ENCODE measurements at places on chromosomes 5 and 9. TPM values are rescaled to one million over a fixed set of nuclear protein-coding genes. Genes with fewer than 3 reads are reported as not detected.
A peak's percentile ranks its signal among the peaks of the same experiment; 100 is the strongest.

GRCh38 chr5:138686668-138687067, 66.6 kb upstream of the CTNNA1 start:
- no peak overlapping the region for H3K27ac ChIP-seq
- H3K36me3 ChIP-seq = no peaks in the 10 kb centered on the region
- H3K4me1 ChIP-seq = no peaks in the 10 kb centered on the region

DNA sequence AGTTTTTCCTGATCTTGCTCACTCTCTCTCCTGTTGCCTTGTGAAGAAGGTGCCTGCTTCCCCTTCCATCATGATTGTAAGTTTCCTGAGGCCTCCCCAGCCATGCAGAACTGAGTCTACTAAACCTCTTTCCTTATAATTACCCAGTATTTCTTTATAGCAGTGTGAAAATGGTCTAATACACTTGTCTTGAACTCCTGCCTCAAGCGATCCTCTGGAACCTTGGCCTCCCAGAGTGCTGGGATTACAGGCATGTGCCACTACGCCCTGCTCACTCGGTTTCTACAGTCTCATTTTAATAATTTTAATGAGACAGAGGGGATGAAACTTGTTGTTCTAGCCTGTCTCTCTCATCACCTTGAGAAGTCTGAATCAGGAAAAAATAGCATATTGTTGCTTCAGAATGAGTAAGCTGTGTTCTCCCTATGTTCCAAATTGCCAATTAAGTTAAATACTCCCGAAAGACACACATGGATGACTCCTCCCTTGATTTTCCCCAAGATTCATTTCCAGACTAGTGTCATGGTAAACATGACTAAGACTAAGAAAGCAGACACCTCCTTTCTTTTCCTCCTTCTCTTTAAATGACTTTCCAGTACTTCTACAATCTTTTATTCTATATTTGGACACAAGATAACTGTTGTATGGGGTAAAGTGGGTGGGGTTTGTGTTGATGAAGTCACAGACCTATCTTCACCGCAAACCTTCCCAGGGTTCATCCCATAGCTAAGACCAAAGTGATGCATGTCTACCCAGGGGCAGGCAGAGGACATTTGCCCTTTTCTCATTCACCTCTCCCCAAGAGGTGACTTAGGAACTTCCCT, 7.8 kb upstream of the DNAJC18 start:
- no peaks in the 10 kb centered on the region for H3K27me3 ChIP-seq
- no peak overlapping the region for H3K4me3 ChIP-seq
- H3K4me1 ChIP-seq = peaks cover 46% of the 10 kb centered on the region
- peak; percentile 84 for DNase-seq
- no peaks in the 10 kb centered on the region for H3K36me3 ChIP-seq

DNA sequence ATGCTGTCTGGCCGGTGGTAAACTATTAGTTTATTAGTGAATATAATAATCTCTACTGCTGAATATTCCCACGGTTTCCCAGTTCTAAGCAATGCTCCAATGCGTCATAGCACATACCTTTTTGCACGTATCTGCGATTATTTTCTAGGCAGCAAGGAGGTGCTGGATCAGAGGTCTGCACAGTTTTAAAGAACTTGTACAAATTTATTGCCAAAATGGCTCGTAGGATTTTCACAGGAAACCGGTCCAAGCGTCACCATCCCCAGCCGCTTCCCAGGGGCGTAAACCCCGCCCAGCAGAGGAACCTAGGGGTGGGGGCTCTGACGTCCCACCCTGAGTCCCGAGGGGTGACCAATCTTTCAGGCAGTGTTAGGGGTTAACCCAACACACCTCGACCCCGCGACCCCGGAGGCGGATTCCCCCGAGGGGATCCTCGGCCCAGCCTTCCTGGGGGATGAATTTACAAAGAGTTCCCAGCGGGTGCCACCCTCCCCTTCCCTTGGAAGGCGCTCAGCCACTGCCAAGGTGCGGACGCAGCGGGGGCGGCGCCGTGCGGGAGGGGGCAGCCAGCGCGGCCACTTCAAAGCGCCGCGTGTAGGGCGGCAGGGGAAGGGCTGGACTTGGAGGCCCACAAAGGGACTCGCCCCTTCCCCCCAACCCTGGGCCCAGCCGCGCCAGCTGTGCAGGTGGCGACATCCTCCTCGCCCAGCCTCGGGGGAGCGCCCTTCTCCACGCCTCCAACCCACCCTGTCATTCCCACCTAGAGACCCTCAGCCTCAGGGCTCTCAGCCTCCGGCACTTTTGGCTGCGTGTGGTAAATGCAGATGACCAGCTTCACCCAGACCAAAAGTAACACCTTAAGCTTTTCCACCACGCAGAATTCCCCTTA, 43.5 kb upstream of the TCF7 start:
- peak; percentile 49 for DNase-seq
- H3K36me3 ChIP-seq = no peaks in the 10 kb centered on the region
- H3K4me3 ChIP-seq = peak overlapping the region; percentile 72
- no peak overlapping the region for H3K27ac ChIP-seq
- no peaks in the 10 kb centered on the region for H3K27me3 ChIP-seq

GRCh38 chr5:119343052-119343451, 12.8 kb upstream of the TNFAIP8 start:
- H3K27me3 ChIP-seq = no peaks in the 10 kb centered on the region
- H3K4me1 ChIP-seq = peaks cover 6% of the 10 kb centered on the region
- no peaks in the 10 kb centered on the region for H3K36me3 ChIP-seq
- H3K27ac ChIP-seq = no peak overlapping the region
- no peak for DNase-seq

DNA sequence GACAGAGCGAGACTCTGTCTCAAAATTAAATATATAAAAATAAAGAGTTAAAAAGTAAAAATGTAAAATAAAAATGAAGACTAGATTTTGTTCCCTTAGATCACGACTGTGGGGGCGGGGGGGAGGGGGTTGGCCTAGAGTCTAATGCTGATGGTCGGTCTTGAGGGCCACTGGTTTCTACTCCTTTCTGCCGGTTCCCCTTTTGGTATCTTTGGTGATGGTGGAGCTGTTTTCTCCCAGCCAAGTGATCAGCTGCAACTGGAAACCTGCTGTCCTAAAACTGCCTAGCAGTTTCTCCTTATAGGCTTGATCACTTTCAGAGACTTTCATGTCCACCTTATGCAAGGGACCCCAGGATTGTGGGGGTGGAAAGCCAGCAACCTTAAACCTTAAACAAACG, 1.1 kb downstream of the SRD5A1 start:
- H3K4me1 ChIP-seq = peaks cover 15% of the 10 kb centered on the region
- H3K27ac ChIP-seq = no peak overlapping the region
- H3K36me3 ChIP-seq = 0 out of 2 replicates have a peak, but pooled peaks cover 2% of the 10 kb centered on the region
- peak; percentile 43 for DNase-seq
- H3K4me3 ChIP-seq = peak overlapping the region; percentile 82

DNA sequence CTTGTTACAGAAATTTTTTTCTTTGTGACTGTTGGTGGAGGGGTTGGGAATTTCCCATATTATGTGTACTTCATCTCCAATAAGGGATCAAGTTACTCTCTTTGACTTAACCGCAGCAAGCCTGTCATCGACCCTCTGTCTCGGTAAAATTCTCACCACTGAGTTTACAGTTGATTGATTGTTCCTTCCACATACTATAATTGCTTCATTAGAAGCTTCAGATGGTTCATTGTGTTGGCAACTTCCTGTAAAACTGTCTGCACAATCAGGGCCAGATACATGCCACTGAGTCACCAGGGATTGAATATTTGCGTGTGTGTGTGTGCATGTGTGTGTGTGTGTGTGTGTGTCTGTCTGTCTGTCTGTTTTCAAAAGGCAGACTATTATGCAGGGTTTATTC, 176.6 kb downstream of the ZNF462 start:
- no peak overlapping the region for H3K27ac ChIP-seq
- peaks cover 32% of the 10 kb centered on the region for H3K27me3 ChIP-seq
- peak; percentile 51 for DNase-seq
- H3K4me3 ChIP-seq = no peak overlapping the region
- H3K4me1 ChIP-seq = no peaks in the 10 kb centered on the region
- H3K36me3 ChIP-seq = no peaks in the 10 kb centered on the region

DNA sequence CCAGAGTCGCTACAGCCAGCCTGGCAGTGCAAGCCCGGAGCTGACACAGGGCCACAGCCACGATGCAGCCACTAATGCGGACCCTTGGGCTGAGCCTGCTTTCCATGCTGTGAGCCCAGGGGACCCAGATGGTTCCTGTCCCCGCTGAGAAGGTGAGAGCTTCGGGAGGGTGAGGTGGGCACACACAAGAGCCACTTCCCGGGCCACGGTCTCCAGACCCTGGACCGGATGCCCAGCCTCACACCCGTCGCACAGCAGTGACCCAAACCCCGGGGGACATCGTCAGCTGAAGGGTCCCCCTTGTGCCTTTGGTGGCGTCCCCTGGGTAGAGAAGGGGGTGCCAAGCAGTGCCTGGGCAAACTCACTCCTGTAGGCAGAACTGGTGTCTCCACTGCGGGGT, 13.4 kb downstream of the PAEP start:
- H3K27ac ChIP-seq = no peak overlapping the region
- no peak overlapping the region for H3K4me3 ChIP-seq
- DNase-seq = no peak

- peaks cover 56% of the 10 kb centered on the region for H3K36me3 ChIP-seq
- peak overlapping the region; percentile 88 for H3K4me3 ChIP-seq
- peak; percentile 93 for DNase-seq
These were observed 3.9 kb downstream of the STC2 start for GRCh38 chr5:173324115-173325001.

DNA sequence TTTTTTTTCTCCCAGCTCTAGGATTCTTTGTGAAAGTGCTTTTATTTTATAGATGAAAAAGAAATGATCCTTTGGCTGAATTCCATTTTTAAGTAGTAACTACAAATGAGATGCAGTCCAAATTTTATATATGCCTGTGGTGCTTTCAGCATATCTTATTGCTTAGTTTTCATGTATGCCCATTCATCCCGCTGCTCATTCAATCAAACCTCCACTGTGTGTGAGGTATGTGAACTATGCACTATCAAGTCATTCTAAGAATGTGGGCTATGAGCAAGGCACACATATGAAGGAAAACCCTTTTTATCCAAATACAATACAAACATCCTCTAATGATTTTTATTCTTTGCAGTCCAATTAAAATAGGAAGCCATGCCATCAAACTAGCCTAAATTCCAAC, 1069.1 kb upstream of the DMAC1 start:
- DNase-seq = no peak
- H3K27ac ChIP-seq = no peak overlapping the region
- H3K27me3 ChIP-seq = no peaks in the 10 kb centered on the region
- H3K4me3 ChIP-seq = no peak overlapping the region
- H3K36me3 ChIP-seq = no peaks in the 10 kb centered on the region
- H3K4me1 ChIP-seq = no peaks in the 10 kb centered on the region

- H3K36me3 ChIP-seq = no peaks in the 10 kb centered on the region
- H3K4me1 ChIP-seq = peaks cover 24% of the 10 kb centered on the region
- DNase-seq = no peak
- no peak overlapping the region for H3K4me3 ChIP-seq
- no peak overlapping the region for H3K27ac ChIP-seq
These were observed 85.4 kb downstream of the ADAMTS2 start for GRCh38 chr5:179259731-179260323.

- no peaks in the 10 kb centered on the region for H3K27me3 ChIP-seq
- H3K27ac ChIP-seq = peak overlapping the region; percentile 99
- H3K4me3 ChIP-seq = peak overlapping the region; percentile 92
- H3K36me3 ChIP-seq = no peaks in the 10 kb centered on the region
- H3K4me1 ChIP-seq = peaks cover 42% of the 10 kb centered on the region
These were observed 1.9 kb downstream of the GPBP1 start for GRCh38 chr5:57175551-57176309.

DNA sequence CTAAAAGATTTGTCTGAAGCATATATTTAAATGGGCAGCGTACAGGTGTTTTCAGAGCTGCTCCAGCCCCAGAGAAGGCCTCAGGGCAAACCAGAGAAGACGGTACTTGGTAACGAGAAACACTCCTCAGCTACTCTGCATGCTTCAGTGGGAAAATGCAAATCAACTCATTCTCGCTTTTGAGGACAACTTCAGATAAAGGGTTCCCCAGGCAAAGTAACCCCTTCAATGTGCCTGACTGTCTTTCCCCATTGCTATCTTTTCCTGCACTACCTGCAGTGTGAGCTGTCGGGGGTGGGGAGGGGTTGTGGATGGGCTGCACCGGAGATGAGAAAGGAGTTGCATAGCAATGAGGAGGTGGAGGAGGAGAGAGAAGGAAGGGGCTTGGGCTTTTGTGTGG, 339.7 kb upstream of the CLINT1 start:
- no peaks in the 10 kb centered on the region for H3K4me1 ChIP-seq
- H3K27ac ChIP-seq = no peak overlapping the region
- H3K27me3 ChIP-seq = no peaks in the 10 kb centered on the region
- no peak overlapping the region for H3K4me3 ChIP-seq
- DNase-seq = no peak

DNA sequence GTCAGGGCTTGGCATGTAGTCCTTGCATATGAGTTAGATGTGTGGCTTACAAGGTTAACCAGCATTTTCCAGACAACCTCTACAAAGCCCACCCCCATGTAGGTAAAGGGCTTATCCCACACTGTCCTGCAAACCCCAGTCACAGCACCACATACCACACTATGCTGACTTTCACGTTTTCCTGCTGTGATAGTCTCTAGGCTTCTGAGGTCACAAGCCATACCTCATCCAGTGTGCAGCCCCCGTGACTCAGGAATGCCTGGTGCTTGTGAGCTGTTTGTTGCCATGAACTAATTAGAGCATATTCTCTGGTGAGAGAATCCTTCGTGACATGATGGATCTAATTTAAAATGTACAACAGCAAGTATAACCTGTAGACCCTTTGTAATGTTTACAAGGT, 50.8 kb downstream of the ERAP1 start:
- no peaks in the 10 kb centered on the region for H3K27me3 ChIP-seq
- no peak overlapping the region for H3K4me3 ChIP-seq
- peaks cover 80% of the 10 kb centered on the region for H3K36me3 ChIP-seq
- H3K27ac ChIP-seq = no peak overlapping the region
- no peaks in the 10 kb centered on the region for H3K4me1 ChIP-seq

GRCh38 chr5:65926276-65926783, at the start of gene ERBIN:
Gene ERBIN, plus strand, starts transcription at chr5:65926575. Its CDS starts 66,144 bp downstream, at chr5:65992719.
- H3K27ac ChIP-seq = peak within 1 kb of the TSS; percentile 98
- H3K4me1 ChIP-seq = peaks cover 24% of the 10 kb centered on the region
- H3K27me3 ChIP-seq = no peaks in the 10 kb centered on the region
- peak; percentile 87 for DNase-seq
- H3K36me3 ChIP-seq = peaks cover 17% of the 10 kb centered on the region

DNA sequence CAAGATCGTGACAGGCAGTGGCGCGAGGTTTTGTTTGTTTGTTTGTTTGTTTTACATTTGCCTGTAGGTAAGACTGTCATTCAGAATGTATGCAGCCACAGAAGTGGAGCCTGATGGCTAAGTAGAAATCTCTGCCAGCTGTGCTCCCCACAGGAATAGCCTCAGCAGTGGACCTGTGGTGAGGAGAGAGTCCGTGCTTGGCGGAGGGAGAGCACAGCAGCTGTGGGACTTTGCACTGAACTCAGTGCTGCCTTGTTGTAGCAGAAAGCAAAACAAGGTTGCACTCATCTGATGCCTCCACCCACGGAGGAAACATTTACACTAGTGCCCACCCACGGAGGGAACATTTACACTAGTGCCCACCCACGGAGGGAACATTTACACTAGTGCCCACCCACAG, 4.4 kb upstream of the ZNF782 start:
- no peaks in the 10 kb centered on the region for H3K36me3 ChIP-seq
- no peak overlapping the region for H3K4me3 ChIP-seq
- DNase-seq = no peak
- H3K4me1 ChIP-seq = peaks cover 22% of the 10 kb centered on the region
- peaks cover 6% of the 10 kb centered on the region for H3K27me3 ChIP-seq

The TAF11L10 gene
- not detected for total RNA-seq

The WDR38 gene
- total RNA-seq = not detected

The CBY3 gene
- total RNA-seq = not detected

The ABO gene
- total RNA-seq = not detected

The FOXD4L3 gene
- not detected for total RNA-seq

The IL3 gene
- total RNA-seq = not detected

The ZBED3 gene
- 0.54 TPM for total RNA-seq

The CDH10 gene
- 1.6 TPM for total RNA-seq

The CHSY3 gene
- total RNA-seq = 4.2 TPM

The MAMDC4 gene
- total RNA-seq = 1.1 TPM

The CER1 gene
- total RNA-seq = not detected
